EH (cell line): ENCODE measurements at places on chromosomes 16 and 17.

DNA sequence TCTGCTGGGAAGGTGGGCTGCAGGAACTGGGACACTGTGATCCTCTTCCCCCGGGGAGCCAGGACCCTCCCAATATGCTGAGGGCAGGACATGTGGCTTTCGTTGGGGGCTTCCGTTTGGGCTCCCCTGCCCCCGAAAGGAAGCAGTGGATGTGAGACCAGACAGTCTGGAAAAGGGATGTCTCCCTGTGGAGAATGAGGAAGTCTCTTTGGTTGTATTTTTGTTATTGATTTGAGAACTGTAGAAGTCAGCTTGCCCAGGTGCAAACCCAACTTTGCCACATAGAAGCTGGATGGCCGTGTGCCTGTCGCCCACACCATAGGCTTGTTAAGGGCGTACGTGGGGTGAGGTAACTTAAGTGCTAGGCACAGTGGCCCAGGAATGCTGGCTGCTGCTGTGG is 18.8 kb downstream of the LLGL2 start:
- no peak for DNase-seq

DNA sequence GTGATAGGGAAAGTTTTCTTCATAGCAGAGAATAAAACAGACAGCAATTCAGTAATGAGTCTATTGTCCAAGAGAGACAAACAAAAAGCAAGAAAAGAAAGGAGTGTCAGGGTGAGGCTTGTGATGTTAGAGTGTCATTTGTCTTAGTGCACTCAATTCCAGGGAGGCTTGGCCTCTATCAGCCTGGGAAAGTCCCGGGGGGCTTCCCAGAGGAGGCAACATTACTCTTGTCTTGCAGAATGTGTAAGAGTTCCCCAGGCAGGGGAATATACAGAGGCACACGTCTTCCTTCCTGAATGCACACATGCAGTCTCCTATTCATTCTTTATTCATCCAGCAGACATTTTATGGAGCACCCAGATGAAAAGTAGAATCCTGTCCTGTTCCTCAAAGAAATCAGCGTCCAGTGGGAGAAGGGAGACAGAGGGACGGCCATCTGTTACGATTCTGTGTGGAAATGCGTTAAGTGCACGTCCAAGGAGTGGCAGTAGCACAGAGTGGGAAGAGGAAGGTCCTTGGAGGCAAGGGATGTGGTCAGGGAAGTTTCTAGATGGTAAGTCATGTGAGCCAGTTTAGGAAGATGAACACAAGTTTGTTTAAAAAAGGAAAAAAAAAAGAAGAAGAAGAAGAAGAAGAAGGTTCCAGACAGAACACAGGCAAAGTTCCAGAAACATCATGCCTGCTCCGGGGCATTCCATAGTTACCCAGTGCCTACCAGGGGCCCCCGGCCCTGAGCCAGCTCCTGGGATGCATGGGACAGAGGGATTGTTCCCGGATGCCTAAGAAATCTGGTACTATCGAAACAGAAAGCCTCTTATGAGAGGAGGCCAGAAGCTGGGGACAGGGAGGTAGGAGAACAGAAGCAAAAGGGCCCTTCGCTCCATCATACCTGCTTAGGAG is 21.1 kb downstream of the CACNG4 start:
- DNase-seq, result no peak

DNA sequence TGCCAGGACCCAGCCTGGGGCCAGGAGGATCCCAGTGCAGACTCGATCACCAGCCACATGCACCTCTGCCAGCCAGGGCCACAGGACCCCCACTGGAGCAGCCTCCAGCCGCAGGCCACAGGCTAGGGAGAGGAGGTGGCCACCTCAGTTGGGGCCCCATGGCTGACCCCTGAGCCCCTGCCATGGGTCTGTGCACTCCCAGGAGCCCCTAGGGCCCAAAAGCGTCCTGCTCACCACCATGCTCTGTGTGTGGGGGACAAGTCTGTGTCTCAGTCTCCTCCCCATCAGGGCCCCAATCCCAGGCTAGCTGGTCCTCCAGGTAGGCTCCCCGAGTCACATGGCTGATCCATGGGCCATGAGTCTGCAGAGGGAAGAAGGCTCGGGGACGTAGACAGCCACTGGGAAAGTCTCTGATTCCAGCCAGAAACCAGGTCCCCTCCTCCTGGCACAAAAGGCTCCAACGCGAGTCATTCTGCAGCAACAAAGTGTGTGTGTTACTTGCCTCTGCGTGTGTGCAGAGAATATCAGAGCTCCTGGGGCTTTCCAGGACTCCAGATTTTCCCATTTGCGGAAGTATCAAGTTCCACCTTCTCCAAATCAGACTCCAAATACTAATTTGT is 6.1 kb upstream of the PRSS8 start:
- DNase-seq, result no peak

DNA sequence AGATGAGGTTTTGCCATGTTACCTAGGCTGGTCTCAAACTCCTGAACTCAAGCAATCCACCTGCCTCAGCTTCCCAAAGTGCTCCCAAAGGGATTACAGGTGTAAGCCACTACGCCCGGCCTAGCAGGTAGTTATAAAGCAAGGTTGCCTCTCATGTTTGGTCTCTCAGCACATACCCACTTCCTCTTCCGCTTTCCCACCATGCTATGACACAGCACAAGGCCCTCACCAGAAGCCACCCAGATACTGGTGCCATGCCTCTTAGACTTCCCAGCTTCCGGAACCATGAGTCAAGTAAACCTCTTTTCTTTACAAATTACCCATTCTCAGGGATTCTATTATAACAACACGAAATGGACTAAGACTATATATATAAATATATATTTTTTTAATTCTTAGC is 143.6 kb downstream of the COPRS start:
- no peak for DNase-seq

DNA sequence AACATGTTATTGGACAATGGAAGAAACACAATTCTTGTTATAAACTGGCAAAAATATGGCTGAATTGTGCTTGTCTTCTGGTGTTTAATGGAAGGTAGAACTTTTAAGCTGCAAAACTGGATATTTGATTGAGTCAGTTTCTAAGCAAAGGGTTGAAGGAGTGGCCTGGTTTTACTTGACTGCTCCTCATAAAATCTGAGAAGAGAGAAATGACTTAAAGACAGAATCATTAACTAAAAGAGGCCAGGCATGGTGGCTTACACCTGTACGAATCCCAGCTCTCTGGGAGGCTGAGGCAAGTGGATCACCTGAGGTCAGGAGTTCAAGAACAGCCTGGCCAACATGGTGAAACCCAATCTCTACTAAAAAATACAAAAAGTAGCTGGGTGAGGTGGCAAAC is 770.7 kb downstream of the CDH11 start:
- DNase-seq, result no peak

DNA sequence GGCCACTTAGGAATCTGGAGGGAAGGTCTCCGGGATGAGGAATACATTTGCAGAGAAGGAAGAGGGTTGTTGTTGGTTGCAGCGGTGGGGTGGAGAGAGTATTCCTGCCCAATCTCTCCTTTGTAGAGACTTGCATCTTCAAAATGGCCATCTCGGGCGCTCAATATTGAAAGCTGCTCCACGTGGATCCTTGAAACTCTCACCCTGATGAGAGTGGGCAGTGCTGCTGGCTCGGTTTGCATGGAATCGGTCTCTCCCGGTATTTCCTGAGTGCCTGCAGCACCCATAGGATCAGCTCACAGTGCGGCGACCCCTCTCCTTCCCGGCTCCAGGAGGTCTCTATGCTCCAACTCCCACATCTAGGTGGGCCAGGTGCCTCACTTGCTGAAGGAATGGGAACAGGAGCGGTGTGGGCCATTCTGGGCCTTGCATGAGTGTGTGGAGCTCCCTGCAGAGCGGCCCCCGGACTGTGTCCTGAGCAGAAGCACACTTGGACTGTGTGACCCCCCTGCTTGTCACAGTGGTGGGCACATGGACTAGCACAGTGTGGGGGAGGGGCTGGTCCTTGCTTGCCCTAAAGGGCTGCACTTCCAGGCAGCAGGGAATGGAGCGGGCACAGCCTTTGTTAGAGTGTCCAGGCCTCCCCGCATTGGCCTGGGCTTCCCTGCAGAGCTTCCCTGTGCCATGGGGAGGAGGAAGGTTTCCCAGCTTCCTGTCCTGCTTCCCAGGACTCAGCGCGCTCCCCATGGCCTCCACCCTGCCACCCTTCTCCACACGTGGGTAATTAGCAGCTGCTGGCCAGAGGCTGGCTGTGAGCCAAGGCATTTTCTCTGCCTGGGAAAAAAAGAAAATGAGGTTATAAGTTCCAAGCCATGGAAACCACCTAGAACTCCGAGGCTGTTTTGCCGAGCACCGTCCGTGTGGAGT is 139.3 kb downstream of the IRF8 start:
- peak; percentile 9 for DNase-seq

DNA sequence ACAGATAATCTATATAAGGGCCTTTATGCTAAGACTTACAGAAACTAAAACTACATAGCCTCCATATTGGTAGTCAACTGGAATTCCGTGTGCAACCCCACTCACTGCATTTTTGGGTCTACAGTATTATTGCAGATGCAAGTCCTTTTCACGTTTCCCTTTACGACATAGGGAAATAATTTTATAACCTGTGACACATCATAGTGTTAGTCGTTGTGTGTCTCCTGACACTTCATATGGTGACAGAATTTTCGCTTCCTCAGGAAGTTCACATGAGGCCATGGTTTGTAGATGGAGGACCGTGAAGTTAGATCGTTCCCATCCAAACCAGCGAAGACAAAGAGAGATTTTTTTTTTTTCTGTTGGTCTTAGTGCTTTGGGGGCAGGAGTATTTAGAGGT is 15.7 kb upstream of the MRC2 start:
- no peak for DNase-seq

DNA sequence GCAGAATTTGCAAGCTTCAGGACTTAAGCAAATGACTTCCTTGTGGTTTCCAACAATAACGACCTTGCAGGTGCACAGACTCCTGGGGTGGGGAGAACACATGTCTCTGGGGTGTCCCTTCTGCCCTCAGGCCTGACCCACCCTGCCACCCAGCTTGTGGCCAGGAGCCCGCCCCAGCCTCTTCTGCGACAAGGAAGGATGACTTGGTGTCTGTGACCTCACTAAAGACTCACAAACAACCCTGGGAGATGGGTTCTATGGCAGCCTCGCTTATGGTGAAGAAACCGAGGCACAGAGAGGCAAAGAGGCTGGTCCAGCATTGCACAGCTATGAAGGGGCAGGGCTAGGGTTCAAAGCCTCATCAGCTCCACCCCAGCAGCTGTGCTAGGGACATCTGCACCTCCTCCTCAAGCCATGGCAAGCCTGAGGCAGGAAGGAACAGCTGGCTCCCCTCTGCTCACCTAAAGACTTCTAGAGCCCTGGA is 2.6 kb downstream of the ATP2A3 start:
- no peak for DNase-seq
